ENCODE measurements at places on chromosomes 16 and 17. TPM values are rescaled to one million over a fixed set of nuclear protein-coding genes. Genes with fewer than 3 reads are reported as not detected.

DNAH17 gene
- 3.5 TPM for polyA plus RNA-seq

DNA sequence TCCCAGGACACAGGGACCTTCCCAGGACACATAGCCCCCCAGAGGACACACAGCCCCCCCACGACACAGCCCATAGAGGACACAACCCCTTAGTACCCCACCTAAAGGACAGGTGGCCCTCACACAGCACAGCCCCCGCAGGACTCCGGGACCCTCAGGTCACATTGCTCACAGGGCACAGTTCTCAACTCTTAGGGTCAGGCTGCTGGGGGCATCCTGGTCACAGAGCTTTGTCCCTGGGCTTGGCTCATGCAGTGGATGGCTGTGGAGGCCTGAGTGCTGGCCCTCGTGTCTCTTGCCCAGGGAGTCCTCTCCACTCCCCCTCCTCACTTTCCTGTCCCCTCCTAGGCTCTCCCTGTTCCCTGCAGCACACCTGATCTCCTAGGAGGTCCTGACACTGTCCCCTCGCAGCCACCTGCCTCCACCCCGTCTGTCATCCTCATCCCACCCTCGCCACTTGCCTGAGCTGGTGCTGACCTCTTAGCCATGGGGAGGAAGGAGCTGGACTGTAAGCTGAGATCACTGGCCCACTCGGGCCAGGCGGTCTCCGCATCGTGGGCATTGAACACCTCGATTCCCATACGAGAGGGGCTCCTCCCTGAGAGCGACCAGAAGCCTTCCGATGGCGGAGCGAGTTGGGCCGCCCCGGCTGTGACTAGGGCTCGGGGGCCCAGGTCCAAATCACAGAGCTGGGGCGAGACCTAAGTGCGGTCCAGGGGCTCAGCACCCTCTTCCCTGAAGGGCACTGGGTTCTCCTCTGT lies 1.4 kb upstream of the WDR45B start:
- no peak for DNase-seq

DNA sequence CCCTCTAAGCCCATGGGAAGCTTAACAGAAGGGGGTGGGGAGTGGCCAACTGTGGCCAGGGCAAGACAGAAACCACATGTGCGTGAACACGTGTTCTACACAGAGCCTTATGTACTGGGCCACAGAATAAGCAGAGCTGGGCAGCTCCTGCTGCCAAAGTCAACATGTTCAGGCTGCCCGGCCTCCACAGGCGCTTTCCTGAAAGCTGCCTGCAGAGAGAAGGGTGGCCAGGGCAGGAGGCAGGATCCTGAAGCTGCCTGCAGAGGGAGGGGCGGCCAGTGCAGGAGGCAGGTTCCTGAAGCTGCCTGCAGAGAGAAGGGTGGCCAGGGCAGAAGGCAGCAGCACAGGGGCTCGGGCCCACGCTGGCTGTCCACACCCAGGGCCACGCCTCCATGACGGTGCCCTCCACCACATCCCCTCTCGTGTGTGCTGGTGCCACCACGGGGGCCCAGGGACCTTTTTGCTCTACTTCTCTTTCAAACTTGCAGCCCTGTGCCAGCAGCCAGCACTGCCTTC lies 79.5 kb downstream of the ANKRD11 start:
- peak; percentile 46 for DNase-seq

DNA sequence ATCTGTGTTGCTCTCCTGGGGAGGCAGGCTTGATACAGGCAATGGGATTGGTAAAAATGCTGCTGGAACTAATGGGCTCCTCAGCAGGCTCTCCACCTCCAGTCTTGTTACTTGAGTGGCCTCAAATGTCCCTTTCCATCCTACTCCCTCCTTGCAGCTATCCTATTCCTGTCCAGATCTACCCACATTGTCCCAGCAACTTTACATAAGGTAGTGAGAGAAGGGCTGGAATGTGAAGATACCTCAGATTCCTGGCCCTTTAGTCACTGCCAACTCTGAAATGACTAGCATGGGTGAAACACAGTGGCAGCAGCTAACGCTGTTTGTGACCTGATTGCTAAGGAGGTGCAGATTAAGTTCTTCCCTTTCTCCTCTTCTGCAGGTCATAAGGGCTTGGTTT lies 210.1 kb upstream of the HS3ST4 start:
- no peak for DNase-seq

DNA sequence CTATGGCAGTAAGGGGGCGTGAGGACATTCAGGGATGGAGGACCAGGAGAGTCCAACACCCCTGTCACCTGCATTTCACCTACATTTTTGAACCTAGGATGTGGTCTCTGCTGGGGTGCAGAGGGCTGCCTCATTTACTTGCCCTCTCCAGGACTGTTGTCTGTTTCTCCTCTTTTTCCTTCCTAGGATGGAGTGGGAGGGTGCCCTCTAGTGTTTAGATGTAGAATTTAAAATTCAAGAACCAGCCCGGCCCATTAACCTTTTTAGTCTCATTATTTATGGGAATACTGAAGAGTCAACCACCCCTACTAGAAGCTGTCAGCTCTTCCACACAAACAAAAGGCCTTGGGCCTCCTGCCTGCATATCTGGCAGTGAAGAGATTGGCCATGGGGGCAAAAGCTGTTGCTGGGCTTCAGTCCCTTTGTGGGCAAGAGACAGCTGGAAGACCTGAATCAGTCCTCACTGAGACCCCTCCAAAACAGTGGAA lies 2.5 kb upstream of the STARD3 start:
- no peak for DNase-seq
